ENCODE measurements at places on chromosomes 3 and 15.
A peak's percentile ranks its signal among the peaks of the same experiment; 100 is the strongest.

DNA sequence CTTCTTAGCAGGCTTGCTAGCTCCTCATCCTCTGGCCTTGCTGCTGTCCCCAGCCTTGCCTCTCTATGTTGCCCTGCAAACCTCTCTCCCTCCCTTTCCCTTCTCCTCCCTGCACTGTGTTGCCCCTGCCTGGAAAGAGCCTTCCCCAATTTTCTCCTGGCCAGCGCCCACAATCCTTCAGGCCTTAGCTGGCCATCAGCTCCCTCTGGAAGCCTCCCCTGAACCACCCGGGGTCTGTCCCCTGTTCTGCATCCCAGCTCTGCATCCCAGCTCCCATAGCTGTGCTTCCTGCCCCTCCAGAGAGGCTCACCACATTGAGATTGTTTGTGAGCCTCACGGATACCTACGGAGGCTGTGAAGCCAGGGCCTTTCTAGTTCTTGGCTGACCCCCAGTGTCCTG lies 23.7 kb downstream of the FAM3D start:
- DNase-seq, result no peak

GRCh38 chr3:64484289-64484992 lies 203.4 kb downstream of the ADAMTS9 start:
- peak; percentile 66 for DNase-seq

- DNase-seq, result no peak
These were observed 16.6 kb downstream of the BTLA start for GRCh38 chr3:112482675-112483074.

GRCh38 chr15:96355568-96356187 lies 25.2 kb downstream of the NR2F2 start:
- DNase-seq, result no peak

- DNase-seq, result peak; percentile 55
These were observed 603 bp downstream of the SCAPER start for GRCh38 chr15:76904461-76905012.

DNA sequence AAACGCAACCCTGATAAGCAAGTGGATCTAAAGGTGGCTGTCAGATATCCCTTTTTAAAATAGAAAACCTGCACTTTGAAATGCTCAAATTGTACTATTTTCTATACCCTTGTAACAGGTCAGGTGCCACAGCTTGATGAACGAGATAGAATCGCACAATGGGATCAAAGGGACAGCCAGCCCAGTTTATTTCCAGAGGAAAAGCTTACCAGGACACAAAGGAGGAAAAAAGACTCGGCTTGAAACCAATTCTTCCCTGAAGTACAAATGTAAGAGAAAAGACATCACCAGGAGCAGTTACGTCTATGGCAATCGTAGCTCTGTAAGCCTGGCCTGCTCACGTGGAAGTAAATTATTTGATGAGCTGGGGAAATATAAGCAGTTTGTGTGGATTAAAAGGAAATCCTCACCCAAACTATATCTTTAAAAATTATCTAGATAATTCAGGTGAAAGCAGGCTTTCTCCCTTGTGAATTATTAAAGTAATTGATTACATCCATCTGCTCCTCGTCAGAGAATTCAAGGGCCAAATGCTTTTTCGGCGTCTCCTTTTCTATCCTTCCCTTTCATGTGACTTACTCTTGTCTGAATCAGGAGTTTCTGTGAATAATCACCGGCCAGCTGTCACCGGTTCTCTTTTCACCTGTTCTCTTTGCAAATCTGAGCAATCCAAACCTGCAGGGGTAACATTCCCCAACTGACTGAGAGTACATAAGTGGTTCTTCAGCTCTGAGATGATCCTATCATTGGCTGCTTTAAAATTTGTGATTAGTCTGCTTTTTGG lies 339.2 kb upstream of the ONECUT1 start:
- no peak for DNase-seq

GRCh38 chr3:140073278-140074045 lies 138.5 kb downstream of the CLSTN2 start:
- no peak for DNase-seq

DNA sequence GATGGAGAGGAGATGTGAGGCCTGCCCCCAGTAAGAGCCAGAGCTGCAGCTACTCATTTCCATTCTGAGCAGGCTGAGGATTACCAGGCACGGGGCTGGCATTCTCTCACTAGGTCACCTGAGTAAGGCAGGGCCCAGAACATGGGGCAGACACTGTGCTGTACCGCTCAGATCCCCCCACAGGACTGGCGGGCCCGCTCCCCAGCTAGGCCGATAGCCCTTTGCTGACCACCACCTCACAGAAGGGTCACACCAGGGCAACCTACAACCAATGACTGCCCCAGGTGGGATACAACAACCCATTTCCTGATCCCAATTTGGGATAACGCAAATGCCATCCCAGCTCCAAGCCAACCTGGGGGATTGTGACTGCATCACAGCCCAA lies 52.5 kb downstream of the OXNAD1 start:
- DNase-seq, result no peak

- no peak for DNase-seq
These were observed 84.7 kb downstream of the IGF2BP2 start for GRCh38 chr3:185740133-185740532.

- DNase-seq, result no peak
These were observed 271.5 kb downstream of the TLE3 start for GRCh38 chr15:69825941-69826818.

DNA sequence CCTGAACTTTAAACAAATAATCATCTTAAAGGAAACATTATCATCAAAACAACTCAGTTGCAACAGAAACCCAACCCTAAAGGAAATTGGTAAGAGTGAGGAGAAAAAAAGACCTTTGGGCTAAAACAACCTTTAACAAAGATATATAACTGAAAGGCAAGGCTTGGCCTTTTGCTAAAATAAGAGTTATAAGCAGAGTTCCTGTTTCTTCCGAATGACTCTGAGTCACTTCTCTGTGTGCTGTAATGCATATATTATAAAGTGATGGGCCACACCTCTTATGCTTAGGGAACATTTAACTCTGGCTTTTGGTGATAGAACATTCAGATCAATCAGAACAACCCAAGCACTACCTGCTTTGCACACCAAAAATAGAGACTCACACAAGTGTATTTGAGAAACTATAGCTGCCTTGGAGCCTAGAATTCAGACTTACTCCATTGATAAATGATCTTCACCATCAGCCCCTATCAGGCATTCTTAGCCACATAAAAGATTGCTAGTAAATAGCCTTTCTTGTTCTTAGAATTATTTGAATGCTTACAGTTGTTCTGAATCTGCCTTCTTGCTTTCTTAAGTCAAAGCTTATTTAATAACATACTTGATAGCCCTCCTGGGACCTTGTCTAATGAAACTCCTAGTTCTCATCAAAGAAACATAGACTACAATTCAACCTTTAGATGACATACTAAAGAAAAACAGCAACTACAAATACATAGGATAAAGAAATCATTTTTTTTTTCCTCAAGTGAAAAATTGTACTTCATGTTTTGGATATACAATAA lies 294.2 kb upstream of the SEMA6D start:
- no peak for DNase-seq

- DNase-seq, result no peak
These were observed 246.3 kb downstream of the GOLGA6L6 start for GRCh38 chr15:20295238-20295811.

- DNase-seq, result no peak
These were observed 8.4 kb upstream of the LRRC3B start for GRCh38 chr3:26614006-26614685.

DNA sequence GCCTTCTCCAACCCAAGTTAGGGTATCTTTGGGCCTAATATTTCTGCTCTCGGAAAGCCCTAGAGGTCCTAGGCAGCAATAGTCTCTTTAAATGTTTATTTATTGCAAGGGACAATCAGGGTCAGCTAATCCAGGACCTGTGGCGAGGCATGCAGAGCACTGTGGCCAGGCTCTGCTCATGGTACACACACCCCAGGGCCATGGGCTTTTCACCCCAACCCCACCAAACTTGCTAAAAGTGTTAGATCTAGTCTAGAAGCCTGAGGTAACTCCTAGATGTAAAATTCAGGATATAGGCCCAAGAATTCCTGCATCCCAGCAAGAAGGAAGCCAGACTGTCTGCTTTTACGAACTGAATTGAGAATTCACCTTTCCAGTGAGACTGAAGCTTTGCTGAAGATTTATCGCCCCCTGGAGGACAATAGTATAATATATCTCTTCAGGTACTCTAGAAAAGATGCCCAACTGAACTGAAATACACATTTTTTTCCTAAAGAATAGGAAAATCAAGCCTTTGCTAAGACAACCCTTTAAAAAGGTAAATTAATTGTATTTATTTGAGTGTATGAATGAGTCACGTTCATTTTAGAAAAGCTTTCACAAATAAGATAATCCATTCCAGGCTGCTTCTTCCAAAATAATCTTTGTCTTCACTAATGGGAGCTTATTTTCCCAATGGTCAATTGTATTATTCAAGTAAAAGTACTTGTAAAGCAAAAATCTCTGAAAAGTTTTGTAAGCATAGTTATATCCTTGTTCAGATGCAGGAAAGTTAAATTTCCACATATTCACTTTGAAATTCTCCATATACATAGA lies 89.8 kb downstream of the LRRC3B start:
- DNase-seq, result peak; percentile 4

DNA sequence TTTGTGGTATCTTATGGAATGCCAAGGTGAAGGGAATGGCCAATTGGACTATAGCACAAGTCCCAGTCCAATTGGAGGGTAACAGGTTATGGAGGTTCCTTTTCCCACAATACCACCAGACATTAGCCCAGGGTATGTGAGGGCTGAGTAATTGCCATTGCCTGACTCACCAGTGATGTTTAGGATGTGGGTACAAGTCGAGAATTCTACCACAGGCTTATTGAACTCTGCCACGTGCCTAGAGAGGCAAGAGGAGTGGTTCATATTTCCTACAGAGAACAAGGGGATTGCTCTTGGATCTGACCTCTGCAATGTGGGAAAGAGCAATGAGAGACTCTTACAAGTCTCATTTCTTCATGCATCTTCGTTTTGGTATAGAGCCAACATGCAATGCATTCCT lies 85.0 kb upstream of the XCR1 start:
- no peak for DNase-seq

- DNase-seq, result no peak
These were observed 292.5 kb downstream of the SHQ1 start for GRCh38 chr3:72555714-72556113.

GRCh38 chr15:40857601-40858341 lies 13.9 kb downstream of the SPINT1 start:
- DNase-seq, result peak; percentile 82

GRCh38 chr3:25427942-25428788 lies at the start of gene RARB:
Gene RARB (plus strand): TSS chr3:25428263. CDS start chr3:25428732, 469 bp downstream.
- DNase-seq, result no peak

GRCh38 chr3:42214565-42215283 lies 51.3 kb downstream of the CCK start:
- no peak for DNase-seq

DNA sequence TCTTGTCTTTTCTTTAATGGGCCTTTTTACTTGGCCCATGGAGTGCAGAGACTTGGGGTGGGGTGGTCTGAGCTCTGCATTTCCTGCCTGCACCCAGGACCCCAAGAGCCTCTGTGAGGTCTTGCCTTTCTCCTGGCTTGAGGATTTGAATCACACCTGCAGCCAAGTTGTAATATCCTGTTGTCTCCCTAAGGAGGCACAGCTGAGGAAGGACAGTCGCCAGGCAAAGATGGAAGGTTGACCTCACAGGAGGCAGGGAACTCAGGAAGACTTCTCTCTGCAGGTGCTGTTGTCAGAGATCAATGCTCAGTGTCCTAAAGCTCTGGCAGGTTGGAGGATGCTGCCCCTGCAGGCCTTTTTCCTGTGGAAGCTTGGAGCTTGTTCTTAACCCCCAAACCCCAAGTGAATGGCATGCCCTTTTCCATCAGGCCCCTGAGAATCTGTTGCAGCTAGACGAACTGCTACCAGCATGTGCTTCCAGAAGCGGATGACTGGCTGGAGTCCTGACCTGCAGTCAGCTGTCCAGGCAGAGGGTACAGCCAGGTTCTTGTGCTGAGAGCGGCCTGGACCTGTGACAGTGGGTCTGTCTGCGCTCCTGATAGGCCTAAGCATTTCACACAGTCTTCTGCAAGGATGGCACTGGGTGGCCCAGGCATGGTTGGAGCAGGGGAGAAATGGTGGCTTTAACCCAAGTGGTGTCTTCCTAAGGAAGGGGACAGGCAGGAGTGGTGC lies 120.0 kb downstream of the EEFSEC start:
- DNase-seq, result no peak

GRCh38 chr3:179266701-179267211 lies 15.8 kb upstream of the KCNMB3 start:
- no peak for DNase-seq

DNA sequence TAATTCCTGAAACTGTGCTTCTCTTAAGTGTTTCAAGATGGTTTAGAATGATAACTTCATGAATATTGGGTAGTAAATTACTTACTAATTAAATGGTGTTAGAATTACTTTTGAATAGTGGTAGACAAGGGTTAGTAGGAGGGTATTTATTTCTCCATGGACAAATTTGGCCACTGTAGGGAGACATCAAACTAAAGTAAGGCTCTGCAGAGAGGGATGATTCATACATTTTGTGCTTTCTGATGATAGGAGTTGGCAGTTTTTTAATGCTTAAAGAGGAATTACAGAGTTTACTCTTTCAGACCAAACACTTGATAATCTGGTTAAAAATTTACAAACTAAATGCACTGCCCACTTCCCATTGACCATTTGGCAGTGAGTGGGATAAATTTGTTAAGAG lies 127.6 kb downstream of the NAALADL2 start:
- DNase-seq, result no peak

DNA sequence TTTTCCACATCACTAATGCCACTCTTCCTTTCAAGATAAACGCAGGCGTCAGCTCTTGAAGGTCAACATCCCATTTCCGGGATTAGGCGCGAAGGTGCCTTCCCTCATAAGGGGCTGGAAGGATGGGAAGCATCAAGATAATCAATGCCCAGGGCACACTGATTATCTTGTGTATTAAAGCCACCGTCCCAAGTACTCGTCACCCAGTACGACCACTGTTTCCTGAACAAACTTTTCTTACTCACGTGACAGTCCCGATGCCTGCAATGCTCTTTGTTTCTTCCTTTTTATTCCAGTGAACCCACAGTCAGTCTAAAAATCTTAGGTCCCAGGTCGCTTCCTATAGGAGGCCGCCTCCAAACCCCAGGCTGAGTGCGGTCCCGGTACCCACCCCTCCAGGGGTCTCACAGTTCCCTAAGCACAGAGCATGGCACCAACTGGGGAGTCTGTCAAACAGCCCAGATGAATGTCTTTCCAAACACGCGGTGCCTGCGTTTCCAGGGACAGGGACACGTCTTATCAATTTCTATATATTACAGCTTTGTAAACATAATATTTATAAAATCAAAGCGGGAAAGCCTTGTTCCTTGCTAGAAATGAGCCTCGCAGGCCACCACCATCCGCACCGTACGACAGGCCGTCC lies 589 bp downstream of the ANAPC13 start:
- DNase-seq, result no peak

DNA sequence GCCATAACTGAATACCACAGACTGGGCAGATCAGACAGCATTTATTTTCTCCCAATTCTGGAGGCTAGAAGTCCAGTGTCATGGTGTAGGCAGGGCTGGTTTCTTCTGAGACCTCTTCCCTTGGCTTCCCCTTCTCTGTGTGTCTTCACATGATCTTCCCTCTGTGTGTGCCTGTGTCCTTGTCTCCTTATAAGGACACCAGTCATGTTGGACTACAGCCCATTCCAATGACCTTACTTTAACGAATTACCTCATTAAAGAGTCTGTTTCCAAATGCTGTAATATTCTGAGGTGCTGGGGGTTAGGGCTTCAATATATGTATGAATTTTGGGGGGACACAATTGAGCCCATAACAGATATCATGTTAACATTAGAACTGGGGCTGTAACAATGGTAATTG lies 13.3 kb upstream of the RARRES1 start:
- DNase-seq, result no peak
